ENCODE measurements at places on chromosomes 12 and 14.

- no peak for DNase-seq
Measured at GRCh38 chr12:15541996-15542631, 219.8 kb downstream of the PTPRO start.

DNA sequence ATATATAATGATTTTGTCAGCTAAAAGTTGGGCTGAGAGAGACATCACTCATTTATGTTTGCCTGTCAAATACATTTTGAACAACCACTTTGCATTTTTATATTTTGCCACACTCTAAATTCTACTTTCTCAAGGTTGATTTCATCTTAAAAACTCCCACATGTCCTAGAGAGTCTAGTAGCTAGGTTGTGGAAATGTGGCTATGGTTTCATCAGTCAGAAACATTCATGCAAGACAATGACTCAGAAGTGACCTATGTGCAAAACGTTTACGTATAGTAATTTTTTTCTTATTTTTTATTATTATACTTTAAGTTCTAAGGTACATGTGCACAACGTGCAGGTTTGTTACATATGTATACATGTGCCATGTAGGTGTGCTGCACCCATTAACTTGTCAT lies 27.4 kb upstream of the PRKD1 start:
- no peak for DNase-seq

DNA sequence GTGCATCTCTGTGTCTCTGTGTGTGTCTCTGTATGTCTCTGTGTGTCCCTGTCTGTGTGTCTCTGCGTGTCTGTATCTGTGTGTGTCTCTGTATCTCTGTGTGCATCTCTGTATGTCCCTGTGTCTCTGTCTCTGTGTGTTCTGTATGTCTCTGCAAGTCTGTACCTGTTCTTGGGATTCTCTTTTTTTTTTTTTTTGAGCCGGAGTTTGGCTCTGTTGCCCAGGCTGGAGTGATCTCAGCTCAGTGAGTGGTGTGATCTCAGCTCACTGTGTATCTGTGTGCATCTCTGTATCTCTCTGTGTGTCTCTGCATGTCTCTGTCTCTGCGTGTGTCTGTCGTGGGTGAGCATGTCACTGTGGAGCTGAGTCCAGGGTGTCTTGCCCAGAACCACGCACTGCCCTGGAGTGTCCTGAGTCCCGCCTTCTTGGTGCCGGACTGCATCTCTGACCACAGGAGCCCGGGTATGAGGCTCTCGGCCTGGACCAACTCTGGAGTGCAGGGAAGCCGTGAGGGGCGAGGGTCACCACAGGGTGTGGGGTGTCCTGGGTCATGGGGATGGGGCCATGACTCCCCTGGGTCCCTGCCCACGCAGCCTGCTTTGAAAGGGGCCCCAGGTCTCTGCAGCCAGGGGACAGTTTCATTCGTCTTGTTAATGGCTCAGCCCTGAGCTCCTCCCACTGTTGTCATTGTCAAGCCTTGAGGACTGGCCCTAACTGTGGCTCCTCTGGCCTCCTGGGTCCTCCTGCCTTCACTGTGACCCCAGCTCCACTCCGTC lies 11.8 kb downstream of the MYL2 start:
- no peak for DNase-seq

DNA sequence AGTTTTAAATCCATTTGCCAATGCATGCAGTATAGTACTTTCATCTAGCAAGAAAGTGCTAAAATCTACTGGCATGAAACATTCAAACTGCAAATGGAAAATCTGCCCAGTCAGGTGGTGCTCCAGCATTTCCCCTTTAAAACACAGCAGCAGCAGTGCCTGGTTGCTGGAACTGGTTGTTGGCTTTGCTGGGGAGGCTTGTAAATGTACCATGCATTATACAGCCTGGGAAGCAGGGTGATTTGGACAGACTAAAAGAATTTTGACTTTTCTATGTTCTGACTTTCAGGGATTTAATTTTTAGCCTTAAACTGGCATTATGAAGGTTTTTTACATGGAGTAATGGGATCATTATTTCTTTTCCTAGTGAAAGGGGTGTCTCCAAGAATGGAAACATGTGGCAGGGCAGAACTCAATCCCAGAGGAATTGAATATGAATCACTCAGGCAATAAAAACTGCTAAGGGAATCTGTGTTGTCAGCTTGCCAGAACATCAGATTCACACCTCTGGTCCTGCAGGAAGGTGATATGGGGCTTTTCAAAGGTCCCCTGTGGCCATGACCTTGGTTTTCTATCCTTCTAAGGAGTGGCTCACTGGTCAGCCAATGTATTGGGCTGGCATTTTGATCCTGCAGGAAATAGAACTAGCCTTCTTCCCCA lies 9.0 kb upstream of the PAX9 start:
- no peak for DNase-seq

GRCh38 chr12:40378691-40379090 lies 153.9 kb downstream of the LRRK2 start:
- no peak for DNase-seq

All from RPMI7951 (cell line).